ENCODE measurements at places on chromosomes 2 and 18. TPM values are rescaled to one million over a fixed set of nuclear protein-coding genes. Genes with fewer than 3 reads are reported as not detected.

The EFR3B gene
- 0.06 TPM for total RNA-seq

The GPBAR1 gene
- 1.2 TPM for total RNA-seq

The SAG gene
- not detected for total RNA-seq

DNA sequence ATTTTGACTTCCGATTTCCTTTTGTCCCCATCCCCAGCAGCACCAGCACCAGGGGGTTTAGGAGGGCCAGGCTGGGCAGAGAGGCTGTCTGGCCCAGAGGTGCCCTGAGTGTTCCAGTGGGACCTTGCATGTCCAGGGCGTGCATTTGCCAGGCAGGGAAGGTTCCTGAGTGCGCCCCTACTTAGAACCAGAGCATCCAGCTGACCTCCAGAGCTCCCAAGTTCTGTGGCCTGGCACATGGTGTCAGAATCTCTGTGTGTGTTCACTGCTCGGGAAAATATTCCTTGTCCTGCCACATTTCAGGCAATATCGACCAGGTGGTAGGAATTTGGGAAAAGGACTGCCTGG, 5.5 kb downstream of the SIX3 start:
- no peak overlapping the region for H3K27ac ChIP-seq
- H3K4me1 ChIP-seq = peaks cover 21% of the 10 kb centered on the region
- peaks cover 2% of the 10 kb centered on the region for H3K36me3 ChIP-seq
- H3K27me3 ChIP-seq = peaks cover 86% of the 10 kb centered on the region
- no peak overlapping the region for H3K4me3 ChIP-seq
- DNase-seq = no peak

The LRRC30 gene
- total RNA-seq = not detected

- no peaks in the 10 kb centered on the region for H3K4me1 ChIP-seq
- H3K27ac ChIP-seq = no peak overlapping the region
- H3K36me3 ChIP-seq = no peaks in the 10 kb centered on the region
- H3K27me3 ChIP-seq = no peaks in the 10 kb centered on the region
- H3K4me3 ChIP-seq = no peak overlapping the region
- DNase-seq = no peak
Observed at GRCh38 chr2:34892766-34893165, 1293.7 kb upstream of the FAM98A start.

DNA sequence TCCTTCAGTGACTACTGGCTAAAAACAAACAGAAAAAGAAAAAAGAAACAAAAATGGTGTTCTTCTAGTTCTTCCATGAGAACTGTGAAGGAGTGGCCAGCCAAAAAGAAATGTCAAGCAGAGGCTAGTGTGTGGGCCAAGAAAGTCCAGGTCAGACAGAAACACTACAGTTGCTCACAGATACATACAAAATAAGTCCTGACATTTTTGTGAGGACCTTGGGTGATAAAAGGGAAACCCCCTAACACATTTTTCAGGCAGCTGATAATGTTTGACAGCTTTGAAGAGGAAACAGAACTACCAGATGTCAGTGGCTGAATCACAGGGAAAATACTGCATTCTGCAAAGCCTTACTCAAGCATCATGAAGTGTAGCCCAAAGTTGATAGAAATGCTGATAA, 28.1 kb downstream of the ARHGAP25 start:
- DNase-seq = no peak
- H3K27me3 ChIP-seq = no peaks in the 10 kb centered on the region
- peaks cover 41% of the 10 kb centered on the region for H3K36me3 ChIP-seq

DNA sequence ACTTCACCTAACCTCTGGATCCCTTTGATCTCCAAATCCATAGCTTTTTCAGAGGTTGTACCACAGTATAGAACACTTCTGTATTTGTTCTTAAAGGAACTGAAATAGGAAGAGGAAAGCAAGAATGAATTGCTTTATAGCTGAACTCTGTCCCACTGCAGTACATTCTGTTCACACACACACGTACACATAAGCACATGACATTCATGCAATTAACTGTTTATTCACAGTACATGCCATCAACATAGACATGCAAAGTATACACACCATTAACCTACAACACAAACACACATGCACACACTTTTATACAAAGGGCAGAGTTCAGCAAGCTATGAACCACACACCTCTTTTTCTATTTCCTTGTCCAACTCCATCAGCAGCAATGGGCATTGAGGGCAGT, 43.2 kb downstream of the MRPL33 start:
- H3K27me3 ChIP-seq = no peaks in the 10 kb centered on the region
- H3K27ac ChIP-seq = no peak overlapping the region
- DNase-seq = no peak
- H3K36me3 ChIP-seq = no peaks in the 10 kb centered on the region
- no peak overlapping the region for H3K4me3 ChIP-seq

The FIGN gene
- total RNA-seq = not detected

The SERPINB11 gene
- not detected for total RNA-seq

The IGFBP2 gene
- total RNA-seq = 10.9 TPM

GRCh38 chr2:44142306-44142705, 26.4 kb upstream of the PPM1B start:
- H3K4me1 ChIP-seq = peaks cover 5% of the 10 kb centered on the region
- peaks cover 7% of the 10 kb centered on the region for H3K27me3 ChIP-seq
- no peaks in the 10 kb centered on the region for H3K36me3 ChIP-seq
- no peak overlapping the region for H3K27ac ChIP-seq
- H3K4me3 ChIP-seq = no peak overlapping the region

The RGPD4 gene
- total RNA-seq = 0.02 TPM

GRCh38 chr2:14806613-14807012, 174.1 kb downstream of the LRATD1 start:
- no peaks in the 10 kb centered on the region for H3K27me3 ChIP-seq
- no peaks in the 10 kb centered on the region for H3K4me1 ChIP-seq
- no peak overlapping the region for H3K4me3 ChIP-seq

The PJVK gene
- total RNA-seq = 1.5 TPM

- peak overlapping the region; percentile 4 for H3K27ac ChIP-seq
- DNase-seq = peak; percentile 60
- no peaks in the 10 kb centered on the region for H3K36me3 ChIP-seq
- H3K27me3 ChIP-seq = no peaks in the 10 kb centered on the region
Observed at GRCh38 chr2:108927936-108928659, 60.9 kb downstream of the EDAR start.

- no peak overlapping the region for H3K27ac ChIP-seq
- H3K27me3 ChIP-seq = peaks cover 2% of the 10 kb centered on the region
- no peak for DNase-seq
Observed at GRCh38 chr2:128354726-128355470, 36.2 kb upstream of the HS6ST1 start.

- no peaks in the 10 kb centered on the region for H3K4me1 ChIP-seq
- DNase-seq = no peak
- no peak overlapping the region for H3K27ac ChIP-seq
Observed at GRCh38 chr2:234670806-234671205, 173.9 kb upstream of the ARL4C start.

DNA sequence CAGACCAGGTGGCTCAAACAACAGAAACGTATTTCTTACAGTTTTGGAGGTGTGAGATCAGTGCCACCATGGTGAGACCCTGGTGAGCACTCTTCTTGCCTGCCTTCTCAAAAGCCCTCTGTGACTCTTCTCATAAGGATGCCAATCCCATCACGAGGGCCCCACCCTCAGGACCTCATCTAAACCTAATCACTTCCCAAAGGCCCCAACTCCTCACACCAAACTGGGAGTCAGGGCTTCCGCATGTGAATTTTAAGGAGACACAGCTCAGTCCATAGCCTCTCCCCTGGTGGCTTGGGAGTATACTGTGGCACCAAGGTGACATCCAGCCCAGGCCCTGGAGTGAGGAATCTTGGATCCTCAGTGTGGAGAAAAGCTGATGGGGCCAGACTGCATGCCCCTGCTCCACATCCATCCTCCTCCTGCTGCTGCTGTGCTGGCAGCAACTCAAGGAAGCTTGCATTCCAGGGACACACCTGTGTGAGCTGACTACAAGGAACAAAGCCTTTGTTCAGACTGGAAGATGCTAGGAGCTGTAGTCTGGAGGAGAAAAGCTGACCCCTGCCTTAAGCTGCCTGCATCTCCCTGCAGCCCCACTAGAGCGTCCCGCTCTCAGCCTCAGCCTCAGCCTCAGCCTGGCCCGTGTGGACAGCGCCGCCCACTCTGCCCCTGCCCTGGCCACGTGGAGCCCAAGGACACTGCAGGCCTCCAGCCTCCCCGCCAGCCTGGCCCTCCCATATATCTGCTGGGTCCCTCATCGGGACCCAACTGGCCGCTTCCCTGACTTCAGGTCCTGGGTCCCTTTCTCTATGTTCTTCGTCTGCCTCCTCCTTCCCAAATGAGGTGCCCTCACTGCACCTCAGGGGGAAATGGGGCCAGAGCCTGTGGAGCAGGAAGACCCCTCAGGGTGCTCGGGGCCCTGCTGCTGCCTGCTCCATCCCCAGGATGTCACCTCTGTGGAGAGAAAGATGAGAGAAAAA, 87.8 kb upstream of the RAB6C start:
- H3K36me3 ChIP-seq = no peaks in the 10 kb centered on the region
- DNase-seq = no peak
- no peak overlapping the region for H3K27ac ChIP-seq
- no peaks in the 10 kb centered on the region for H3K4me1 ChIP-seq

The OXER1 gene
- total RNA-seq = not detected

The CABYR gene
- total RNA-seq = 1.3 TPM

- no peak overlapping the region for H3K4me3 ChIP-seq
- no peak overlapping the region for H3K27ac ChIP-seq
- no peaks in the 10 kb centered on the region for H3K36me3 ChIP-seq
- no peaks in the 10 kb centered on the region for H3K4me1 ChIP-seq
Observed at GRCh38 chr18:60755134-60755533, 382.6 kb upstream of the MC4R start.
